ENCODE measurements at places on chromosomes 4 and X.
A peak's percentile ranks its signal among the peaks of the same experiment; 100 is the strongest.

GRCh38 chr4:83189631-83190136 is 75.2 kb upstream of the PLAC8 start:
- peak; percentile 60 for DNase-seq

- no peak for DNase-seq
These were observed 177.5 kb upstream of the NUDT10 start for GRCh38 chrX:51155157-51155556.

GRCh38 chr4:168654104-168654847 is 157.4 kb downstream of the PALLD start:
- peak; percentile 48 for DNase-seq

DNA sequence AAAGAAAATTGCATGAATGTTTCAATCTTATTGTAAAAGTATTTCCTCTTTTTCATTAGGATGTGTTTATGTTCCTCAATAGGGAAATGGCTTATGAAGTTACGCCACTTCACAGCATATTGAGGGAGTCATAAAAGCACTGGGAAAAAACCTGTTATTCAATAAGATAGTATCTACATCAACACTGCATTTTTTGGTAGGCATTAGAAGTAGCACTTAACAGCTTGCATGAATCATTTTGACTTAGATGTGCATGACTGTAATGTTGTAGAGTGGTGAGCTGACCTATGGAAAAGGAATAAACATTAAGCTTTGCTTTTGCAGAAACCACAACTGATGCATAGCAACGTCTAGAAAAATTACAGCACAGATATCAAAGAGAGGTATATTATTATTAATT is 111.2 kb upstream of the GRXCR1 start:
- DNase-seq, result no peak

- no peak for DNase-seq
These were observed 547.5 kb downstream of the TRAM1L1 start for GRCh38 chr4:116537828-116538227.

DNA sequence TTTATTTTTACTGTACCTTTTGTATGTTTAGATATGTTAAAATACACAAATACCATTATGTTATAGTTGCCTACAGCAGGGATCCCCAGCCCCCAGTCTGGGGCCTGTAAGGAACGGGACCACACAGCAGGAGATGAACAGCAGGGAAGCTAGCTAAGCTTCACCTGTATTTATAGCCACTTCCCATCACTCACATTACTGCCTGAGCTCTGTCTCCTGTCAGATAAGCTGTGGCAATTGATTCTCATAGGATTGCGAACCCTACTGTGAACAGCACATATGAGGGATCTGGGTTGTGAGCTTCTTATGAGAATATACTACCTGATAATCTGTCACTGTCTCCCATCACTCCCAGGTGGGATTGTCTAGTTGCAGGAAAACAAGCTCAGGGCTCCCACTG is 73.9 kb downstream of the BMPR1B start:
- DNase-seq, result no peak

DNA sequence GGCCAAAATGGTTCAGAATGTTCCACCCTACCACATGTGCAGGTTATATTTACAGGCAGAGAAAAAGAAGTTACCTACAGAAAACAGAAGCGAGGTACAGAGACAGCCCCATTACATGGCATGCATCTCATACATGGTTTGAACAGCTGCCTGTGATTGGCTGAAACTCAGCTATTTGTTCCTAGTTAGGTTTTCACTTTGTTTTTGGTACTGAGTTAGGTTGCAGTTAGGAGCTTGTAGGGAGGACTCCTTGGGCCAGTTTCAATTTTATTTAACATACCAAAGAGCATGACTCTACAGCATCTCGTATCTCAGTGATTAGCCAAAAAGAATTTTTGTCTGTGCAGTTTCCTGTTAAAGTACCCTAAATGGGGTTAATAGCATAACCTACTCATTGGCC is 392.0 kb downstream of the MAPK10 start:
- no peak for DNase-seq

DNA sequence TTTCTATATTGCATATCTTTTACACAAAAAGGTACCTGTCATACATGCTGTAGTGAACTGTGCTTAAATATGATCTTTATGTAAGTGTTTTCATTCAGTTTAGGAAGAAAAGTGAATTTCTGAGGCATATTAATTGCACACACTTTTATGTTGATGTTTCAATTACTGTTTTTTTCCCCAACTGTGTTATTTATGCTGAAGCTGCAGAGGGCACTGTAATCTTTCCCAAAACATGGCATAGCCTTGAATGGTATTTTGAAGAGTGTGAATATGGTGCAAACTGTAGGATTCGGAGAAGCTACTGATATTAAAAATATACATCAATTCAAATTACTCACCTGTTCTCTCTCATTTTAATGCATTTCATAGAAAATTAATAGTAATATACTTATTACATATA is 6.0 kb upstream of the CENPE start:
- DNase-seq, result peak; percentile 15

GRCh38 chrX:74293343-74293946 is 10.5 kb upstream of the ZCCHC13 start:
- peak; percentile 76 for DNase-seq

DNA sequence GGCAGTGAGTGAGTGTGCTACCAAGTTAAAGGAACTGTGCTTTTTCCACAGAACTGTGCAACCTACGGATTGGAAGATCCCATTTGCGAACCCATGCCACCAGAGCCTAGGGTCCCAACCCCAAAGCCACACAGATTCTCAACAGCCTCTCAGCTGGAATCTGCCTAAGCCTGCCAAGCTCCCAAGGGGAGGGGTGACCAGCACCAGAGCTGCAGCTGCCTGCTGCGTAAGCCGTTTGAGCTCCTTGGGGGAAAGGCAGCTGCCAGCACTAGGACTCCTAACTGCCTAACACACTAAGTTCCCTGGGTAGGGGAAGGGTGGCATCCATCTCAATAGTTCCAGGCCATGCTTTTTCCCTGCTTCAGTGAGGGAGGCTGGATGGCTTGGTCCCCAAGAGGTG is 738.1 kb upstream of the PRKX start:
- no peak for DNase-seq

DNA sequence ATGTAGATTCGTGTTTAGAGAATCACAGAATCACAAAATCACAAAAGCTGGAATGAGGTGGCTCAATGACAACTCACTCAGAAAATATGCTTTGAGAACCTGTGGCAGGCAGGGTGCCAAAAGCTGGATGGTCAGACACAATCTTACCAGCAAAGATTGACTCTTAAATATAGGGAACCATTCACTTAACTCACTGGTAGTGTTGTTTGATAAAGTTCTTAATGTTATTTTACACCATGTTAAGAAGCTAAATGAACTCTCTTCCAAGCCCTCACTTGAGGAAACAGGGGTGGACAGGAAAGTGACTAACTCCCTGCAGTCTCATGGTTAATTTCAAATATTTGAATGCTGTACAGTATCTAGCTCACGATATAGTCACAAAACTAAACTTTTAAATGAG is 5.7 kb upstream of the SCOC start:
- DNase-seq, result peak; percentile 22

- no peak for DNase-seq
These were observed 120.7 kb downstream of the NKX6-1 start for GRCh38 chr4:84378356-84378755.

- no peak for DNase-seq
These were observed 1665.0 kb upstream of the TENM3 start for GRCh38 chr4:180578175-180578574.

DNA sequence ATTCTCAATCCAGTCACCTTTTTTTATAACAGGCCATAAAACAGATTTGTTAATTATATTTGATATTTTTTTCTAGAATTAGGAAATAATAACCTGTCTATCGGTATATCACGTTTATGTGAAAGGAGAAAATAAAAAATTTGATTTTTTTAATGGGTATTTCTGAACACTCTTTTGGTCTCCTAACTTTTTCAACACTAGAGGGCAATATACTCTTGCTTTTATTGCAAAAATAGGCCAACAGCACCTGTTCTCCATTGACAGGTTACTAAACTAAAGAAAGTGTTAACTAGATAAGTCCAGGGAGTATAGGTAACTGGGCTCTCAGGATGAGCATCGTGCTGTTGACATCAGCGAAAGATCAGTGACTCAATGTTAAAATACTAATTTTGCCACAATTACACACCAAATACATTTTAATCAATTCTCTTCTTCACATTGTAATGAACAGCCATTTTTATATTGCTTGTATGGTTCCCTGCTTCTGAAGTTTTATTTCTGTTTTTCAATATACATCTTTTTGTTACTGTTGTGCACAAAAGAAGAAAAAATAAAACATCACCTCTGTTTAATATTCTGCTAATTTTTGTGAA is 22.8 kb downstream of the NDST4 start:
- peak; percentile 61 for DNase-seq

- no peak for DNase-seq
These were observed at the start of gene IL13RA2 for GRCh38 chrX:115017455-115017854. Gene IL13RA2, minus strand, starts transcription at chrX:115017616. Its CDS starts 347 bp downstream, at chrX:115017269.

GRCh38 chr4:188175288-188175687 is 36.0 kb downstream of the TRIML1 start:
- no peak for DNase-seq

DNA sequence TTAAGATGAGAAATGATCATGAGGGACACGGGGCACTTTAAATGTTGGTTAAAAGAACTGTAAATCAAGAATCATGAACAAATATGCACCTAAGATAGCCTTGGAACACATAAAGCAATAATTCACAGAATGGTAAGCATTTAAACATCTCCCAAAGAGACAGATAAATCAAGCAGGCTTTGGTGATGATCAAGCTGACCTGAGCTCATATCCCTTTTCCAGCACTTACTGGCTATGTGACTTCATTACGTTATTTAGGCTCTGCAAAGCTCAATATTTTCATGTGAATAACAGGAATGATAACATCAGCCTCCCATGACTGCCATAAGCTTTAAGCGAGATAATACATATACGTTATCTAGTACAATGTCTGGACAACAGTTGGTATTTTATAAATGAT is 54.9 kb downstream of the CHRNA9 start:
- DNase-seq, result no peak

DNA sequence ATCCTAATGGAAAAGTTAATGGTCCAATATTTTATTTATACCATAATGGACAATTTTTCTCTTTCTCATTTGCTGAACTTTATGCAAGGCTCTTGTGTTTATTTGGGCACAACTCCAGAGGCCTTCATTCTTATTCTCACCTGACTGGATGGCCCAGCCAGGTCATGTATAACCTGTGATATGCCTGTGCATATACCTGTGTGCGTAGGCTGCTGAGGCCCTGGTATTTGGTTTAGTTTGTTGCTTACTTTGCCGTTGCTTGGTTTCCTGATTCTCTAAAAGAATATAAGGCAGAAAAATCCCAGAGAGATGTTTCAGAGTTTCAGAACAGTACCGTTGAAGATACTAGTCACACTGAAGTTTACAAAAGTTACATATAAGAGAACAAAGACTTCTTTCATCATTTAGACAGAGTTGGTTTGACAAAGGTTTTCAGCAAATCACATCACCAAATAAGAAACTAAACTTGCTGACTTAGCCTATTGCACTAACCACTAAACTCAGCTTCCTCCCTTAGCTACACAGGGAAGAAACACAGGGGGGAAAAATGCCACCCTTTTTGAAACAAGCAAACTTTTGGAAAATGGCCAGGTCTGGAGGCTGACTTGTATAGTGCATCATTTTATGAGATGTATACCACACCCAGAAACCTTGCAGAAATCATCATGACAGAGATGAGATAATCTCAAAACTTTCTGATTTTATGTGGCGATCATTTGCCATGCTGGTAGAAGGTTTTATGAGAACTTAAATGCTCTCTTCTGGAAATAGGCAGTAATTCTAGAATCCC is 248.5 kb downstream of the GRIA3 start:
- no peak for DNase-seq

DNA sequence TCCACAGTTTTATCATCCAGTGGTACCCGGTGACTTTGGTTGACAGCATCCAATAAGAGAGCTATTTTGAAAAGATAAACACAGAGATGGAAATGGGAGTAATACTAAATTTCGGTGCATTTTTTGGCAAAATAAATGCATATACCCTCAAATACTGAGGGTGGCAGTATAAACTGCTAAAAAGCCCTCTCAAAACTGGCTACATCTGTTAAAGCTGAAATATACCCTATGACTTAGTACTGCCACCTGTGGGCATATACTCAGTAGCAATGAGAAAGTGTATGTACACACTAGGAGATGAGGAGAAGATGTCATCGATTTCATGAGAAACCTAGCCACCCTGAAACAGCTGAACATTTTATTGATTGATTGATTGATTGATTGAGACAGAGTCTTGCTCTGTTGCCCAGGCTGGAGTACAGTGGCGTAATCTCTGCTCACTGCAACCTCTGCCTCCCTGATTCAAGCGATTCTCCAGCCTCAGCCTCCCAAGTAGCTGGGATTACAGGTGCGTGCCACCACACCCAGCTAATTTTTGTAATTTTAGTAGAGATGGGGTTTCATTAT is 12.2 kb upstream of the TMEM128 start:
- no peak for DNase-seq
